Stimulated activated CD8-positive, alpha-beta memory T cell treated with anti-CD3 and anti-CD28 coated beads, Interleukin-2, amount 100 ng/mL, for 1 hour (primary cell): ENCODE measurements at places on chromosomes 3 and 15.

DNA sequence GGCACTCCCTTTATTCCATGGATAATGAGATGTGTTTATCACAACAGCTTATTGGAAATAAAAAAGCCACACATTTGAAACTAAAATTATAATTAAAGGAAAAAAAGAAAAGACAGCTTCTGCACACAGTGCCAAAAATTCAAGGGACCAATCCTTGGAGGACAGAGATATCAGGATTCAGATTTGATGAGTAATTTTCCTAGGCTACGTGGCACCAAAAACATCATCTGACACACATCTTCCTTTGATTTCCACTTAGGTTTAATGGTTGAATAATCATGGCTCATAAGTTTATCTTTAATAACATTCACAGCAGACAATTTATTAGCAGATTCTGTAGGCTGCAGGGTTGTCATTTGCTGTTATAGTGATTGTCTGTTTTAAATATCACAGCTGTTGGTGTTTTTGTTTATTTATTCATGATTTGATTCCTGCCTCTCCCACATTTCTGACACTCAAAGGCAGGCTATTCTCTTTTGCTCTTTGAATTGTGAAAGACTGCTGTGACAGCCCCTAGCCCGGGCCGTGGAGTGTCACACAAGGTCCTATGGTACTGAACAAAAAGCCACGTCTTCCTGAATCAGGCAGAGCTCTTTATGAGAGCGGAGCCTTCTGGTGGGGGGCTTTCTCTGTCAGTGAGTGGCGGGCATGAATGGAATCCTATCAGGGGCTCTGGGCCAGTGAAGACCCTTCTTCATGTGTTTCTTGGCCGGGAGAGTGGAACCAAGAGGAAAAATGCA, 708.5 kb downstream of the SQOR start:
- no peak for DNase-seq

DNA sequence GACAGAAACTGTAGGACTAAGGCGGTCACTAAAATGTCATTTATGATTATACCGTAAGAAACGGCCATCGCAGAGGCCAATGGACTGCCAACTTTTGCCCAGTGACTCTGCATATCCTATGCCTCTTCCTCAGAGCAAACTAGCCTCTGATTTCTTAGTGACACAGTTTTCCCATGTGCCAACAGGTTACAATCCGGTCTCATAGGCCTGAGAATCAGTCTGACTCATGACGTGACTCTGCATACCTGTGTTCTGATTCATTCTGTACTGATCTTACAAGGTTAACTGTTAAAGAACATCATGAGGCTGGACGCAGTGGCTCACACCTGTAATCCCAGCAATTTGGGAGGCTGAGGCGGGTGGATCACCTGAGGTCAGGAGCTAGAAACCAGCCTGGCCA, 17.8 kb downstream of the RUBCN start:
- DNase-seq, result no peak

- no peak for DNase-seq
Measured at GRCh38 chr15:72154316-72154715, 36.1 kb downstream of the SENP8 start.

DNA sequence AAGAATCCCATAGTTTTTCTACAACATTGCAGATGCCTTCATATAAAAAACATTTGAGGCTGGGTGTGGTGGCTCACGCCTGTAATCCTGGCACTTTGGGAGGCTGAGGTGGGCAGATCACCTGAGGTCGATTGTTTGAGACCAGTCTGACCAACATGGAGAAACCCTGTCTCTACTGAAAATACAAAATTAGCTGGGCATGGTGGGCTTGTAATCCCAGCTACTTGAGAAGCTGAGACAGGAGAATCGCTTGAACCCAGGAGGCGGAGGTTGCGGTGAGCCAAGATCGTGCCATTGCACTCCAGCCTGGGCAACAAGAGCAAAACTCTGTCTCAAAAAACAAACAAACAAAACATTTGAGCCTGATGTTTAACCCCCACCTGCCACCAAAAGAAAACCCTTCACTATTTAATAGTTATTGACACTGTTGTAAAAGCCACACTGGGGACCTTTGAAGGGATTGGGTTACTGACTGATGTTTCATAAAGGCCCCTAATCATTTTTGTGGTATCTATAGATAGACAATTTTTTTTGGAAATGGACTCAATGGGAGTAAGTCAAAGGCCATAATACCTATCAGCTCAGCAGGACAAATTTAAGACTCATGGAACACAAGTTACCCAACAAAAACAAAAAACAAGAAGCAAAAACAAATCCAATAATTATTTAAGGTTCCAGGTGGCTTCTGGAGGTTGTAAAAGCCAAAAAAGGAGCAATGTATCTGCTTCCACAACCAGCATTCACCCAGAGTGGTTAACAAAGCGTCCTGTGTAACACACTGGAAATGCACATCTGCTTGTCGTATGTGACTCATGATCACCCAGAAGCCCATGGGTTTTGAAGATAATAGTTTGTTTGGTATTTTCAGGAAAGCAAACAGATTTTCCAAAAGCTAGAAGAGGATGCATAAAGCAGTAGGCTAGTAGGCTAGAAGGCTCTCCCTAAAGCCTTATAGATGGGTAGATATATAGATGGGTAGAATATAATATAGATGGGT, 41.2 kb downstream of the CDCP1 start:
- DNase-seq, result no peak

DNA sequence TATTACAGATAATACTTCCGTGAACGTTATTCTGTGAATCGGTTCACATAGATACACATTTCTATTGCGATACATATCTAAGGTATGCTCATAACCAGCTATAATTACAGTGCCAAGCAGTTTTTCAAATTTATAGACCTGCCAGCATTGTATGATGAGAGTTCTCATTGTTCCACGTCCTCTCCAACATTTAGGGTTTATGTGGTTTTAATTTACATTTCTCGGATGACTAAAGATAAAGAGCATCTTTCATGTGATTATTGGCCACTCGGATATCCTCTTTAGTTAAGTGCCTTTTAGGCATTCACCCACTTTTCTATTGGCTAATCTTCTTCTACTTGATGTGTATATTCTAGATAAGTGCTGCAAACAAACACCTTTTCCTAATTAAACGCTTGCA, 134.7 kb upstream of the CCDC54 start:
- DNase-seq, result no peak

DNA sequence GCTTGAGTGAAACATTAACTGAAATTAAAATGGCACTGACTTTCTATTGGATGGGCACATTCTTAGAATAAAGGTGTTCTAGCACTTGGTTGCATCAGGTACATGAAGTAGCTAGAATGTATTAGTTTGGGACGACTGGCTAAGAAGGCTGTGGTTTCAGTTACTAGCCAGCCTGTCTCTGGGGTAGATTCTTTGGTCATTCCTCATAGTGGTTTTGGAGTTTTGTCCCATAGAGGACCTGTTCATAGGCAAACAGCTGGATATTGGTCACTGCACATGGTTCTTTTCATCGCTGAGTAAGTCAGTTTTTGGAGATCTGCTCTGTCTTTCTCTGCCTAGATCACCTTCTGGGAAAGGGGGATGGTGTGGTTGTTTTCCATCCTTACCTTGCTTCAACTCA, 55.3 kb downstream of the ADAMTSL3 start:
- DNase-seq, result no peak

DNA sequence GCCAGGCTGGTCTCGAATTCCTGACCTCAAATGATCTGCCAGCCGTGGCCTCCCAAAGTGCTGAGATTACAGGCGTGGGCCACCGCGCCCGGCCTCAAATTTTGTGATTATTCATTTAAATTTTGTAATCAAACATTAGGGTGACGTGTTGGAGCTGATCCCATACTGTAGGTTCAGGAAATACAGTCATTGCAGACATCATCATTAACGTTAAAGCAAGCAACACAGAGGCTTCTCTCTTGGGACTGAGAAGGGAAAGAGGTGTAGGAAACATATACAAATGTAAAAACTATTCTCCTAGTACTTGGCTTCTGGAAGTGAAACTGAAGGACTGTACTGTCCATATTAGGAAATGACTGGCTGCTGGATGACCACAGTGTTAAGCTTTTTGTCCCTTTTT, 11.1 kb upstream of the ARID3B start:
- DNase-seq, result no peak

DNA sequence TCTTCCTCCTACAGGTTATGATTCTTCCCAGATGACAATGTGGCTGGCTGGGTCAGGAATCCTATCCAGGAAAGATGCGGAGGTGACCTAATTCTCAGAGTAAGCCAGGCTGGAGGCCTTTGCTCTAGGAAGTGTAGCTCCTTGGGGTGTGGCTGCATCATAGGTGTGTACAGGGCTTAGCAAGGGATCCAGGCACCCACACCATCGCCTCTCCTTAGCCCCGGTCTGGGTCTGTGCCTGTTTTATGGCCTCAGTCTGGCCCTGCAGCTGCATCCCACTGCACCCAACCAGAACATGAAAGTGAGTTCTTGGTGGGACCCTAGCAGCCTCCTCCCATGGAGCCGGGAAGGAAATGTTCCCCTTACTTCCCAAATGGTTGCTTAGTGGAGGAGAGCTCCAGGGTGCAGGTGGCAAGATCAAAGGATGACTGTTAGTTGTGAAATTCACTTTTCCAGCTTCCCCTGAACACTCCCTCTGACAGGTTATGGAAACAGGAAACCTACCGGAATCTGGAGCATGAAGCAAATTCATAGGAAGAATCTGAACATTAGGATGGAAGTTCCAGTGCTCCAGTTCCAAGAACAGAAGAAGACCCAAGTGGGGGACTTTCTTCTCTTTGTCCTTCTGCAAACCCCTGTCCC, 2.7 kb upstream of the AMOTL2 start:
- no peak for DNase-seq

DNA sequence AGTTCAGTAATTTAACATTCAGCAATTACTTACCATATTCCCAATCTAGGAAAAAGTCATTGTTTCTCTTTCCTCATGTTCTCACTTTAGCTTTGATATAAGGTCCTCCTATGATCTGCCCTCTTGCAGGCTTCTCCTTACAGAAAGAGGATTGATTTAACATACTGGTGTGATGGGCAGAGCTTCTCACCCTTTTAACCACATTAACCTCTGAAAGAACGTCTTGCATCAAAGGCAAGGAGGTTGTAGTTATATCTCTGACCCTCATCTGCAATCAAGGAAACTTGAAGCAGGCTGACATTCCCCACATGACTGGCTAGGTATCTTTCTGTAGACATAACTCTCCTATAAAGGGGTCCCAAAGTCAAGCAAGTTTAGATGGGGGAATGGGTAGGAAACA, 39.5 kb downstream of the BTLA start:
- DNase-seq, result no peak

- no peak for DNase-seq
Measured at GRCh38 chr3:188253800-188254452, 100.0 kb downstream of the LPP start.

GRCh38 chr15:98142572-98142971, 182.1 kb downstream of the ARRDC4 start:
- DNase-seq, result no peak

DNA sequence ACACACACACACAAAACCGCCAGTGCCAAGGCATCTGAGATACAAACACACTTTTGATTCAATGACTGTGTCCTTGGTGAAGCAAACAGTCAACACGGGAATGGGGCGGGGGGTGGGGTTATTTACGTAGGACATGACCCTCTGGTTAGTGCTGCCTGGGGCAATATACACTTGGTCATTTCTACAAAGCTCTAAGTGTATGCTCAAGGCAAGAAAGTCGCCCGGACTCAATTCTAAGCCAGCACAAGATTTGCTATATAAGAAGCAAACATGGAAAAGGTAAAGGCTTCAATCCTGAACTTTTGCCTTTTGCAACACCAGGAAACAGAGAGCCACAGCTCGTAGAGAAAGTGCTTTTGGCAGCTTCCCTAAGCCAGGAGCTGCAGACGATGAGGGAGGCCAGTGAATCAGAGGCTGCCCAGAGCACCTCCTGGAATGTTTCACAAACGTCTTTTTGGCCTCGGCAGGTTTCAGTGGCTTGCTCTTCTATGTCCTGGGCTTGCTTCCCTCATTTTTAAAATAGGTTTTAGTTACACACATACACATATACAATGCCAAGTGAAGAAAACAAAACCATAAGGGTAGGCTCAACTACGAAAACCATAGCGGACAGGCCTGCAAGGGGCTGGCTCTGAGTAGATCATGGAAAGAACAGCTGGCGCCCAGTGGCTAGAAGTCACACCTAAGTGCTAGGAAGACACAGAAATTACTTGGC, 73.6 kb downstream of the TM4SF4 start:
- DNase-seq, result no peak

- DNase-seq, result no peak
Measured at GRCh38 chr15:40043927-40044716, 5.1 kb upstream of the SRP14 start.

GRCh38 chr15:89309993-89310392, 24.6 kb downstream of the POLG start:
- DNase-seq, result no peak

DNA sequence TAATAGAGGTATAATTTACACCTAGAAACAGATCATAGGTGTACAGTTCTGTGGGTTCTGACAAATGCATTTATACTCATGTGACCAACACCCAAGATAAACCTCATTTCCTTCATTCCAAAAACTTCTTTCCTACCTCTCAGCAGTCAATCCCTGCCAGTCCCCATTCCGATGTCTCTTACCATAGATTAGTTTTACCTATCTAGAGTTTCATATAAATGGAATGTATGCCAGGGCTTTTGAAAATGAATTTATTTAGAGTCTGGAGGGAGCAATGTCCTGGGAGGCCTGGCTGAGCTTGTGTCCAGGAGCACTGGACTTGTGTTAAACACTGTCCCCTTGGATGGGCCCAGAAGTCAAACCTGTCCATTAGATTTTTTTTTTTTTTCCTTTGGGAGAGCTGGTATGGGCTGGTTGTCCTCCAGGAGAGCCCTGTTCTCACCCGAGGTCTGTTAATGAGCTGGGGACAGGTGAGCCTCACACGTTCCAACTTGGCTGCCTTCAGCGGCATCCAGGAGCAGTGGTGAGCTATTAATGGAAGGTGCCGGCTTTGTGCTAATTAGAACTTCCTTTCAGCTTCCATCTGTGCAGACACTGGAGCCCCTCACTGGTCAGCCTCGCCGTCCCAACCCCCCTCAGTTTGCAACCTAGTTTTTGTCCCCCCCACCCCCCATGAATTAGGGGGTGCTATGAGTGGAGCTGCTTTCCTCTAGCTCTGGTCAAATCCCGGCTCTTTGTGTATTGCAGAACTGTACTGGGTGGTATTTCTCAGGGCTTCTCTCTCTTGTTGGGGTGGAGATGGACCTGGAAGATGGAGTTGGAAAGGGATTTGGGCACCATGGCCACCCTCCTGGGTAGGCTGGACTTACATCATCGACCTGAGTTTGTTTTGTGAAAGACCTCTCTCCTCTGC, 40.7 kb upstream of the POLG start:
- no peak for DNase-seq

DNA sequence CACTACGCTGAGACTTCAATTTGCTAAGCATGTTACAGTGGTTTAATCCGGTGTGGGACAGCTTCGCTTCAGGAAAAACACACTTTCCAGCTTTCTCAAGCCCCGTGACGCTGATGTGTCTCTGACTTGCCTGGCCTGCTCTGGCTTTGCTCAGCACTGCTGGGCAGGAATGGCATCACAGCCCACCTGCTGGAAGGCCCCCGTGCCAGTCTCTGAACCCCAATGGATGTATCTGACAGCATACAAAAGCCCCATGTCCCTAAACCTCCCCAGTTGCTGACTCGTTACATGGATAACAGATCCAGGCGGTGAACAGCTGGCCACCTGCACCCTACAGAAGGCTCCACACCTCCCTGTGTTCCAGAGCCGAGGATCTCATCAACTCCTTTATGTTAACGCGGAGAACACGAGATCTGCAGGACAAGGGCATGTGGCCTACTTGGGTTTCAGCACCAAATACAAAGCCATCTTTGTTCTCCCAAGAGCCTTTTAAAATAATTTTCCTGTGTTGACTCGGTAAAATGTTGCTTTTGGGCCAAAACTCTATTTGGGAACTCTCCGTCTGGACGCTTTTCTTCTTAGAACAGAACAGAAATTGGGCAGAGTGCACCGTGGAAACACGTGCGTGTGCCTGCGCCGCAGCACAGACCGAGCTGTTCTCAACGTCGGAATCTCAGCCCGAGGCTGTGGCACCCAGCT, 61.4 kb downstream of the ATP10A start:
- DNase-seq, result no peak
